ENCODE measurements at places on chromosomes 4 and X. TPM values are rescaled to one million over a fixed set of nuclear protein-coding genes. Genes with fewer than 3 reads are reported as not detected.

Gene FSTL5
- 2.7 TPM for polyA plus RNA-seq

Gene SYN1
- 5.5 TPM for polyA plus RNA-seq

Gene NALF2
- 0.41 TPM for polyA plus RNA-seq

Gene GABRG1
- polyA plus RNA-seq: 0.19 TPM

Gene FGFBP1
- 0.12 TPM for polyA plus RNA-seq

GRCh38 chrX:69506617-69507499, 2.7 kb downstream of the NALF2 start:
- no peak for DNase-seq

- DNase-seq: no peak
Observed at GRCh38 chr4:128322986-128323385, 35.4 kb upstream of the PGRMC2 start.

GRCh38 chrX:13078739-13079444, 34.5 kb upstream of the FAM9C start:
- no peak for DNase-seq

GRCh38 chr4:109690690-109691410, 12.4 kb downstream of the CASP6 start:
- DNase-seq: no peak

GRCh38 chr4:43163101-43163792, 270.7 kb downstream of the GRXCR1 start:
- no peak for DNase-seq

GRCh38 chr4:5957076-5957475, 61.2 kb downstream of the C4orf50 start:
- no peak for DNase-seq

GRCh38 chr4:53463340-53463739, 85.9 kb downstream of the FIP1L1 start:
- DNase-seq: no peak

DNA sequence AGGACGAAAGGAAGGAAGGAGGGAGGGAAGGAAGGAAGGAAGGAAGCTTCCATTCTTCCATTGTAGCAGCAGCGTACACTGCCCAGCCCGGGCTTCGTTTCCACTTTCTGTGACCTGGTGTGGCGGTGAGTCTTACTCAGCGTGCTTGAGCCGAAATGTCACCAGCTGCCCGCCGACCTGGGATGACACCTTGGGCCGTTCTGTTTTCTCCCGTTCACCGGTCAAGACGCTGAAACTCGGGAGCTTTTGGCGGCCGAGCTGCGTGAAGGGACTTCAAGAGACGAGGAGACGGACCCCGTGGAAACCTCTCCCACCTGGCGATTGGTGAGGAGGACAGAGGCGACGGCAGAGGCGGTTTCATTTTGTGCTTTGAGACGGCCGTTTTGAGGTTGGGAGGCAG, 47.1 kb upstream of the PPP2R3B start:
- DNase-seq: no peak

DNA sequence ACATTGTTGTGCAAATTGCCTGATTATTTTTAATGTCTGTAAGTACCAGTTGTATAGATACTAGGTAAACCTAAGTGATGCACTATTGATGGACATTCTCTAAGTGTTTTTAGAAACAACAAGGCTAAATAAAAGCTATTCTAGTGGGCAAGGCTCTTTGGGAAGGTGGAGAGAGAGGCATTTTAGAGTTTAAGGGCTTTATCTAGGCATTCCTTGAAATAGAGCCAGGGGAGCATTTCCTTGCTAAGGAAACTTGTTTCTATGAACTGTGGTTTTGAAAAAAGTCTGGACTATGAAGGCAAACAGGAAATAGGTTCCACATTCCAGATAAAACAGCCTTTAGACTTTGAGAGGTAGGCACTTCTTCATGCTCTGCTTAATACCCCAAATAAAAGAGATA, 23.8 kb downstream of the BMX start:
- no peak for DNase-seq

- DNase-seq: no peak
Observed at GRCh38 chrX:137166591-137166990, 132.8 kb upstream of the GPR101 start.

DNA sequence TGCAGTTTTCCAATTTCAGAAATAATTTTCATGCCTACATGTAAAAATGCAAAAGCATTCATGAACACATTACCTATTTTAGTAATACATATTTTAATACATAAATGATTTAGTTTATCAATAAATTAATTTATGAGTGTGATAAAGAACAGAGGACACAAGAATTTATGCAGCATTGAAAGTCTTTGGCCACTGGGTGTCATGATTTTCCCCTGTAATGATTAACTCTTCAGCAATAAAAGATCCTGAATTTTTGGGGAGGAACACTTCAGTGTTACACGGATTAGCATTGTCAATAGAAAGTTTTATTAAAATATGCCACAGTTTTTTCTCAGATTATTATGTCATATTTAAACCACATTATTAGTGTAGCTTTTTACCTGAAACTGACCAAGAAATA, 8.6 kb upstream of the VCX2 start:
- DNase-seq: no peak

- no peak for DNase-seq
Observed at GRCh38 chrX:22742174-22742573, 257.6 kb upstream of the DDX53 start.

DNA sequence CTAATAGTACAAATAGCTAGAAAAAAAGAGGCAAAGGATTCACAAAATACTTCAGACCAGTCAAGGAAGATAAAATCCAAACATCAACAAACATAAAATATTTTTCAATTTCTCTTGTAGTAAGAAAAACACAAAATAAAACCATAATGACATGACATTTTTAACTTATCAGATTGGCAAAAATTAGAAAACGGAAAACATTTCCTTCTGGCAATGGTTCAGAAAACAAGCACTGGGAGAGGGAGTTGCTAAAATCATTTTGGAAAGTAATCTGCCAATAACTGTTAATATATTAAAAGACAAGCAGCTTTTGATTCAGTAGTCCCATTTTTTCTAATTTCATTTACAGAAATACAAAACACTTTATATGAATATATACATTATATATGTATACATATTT, 26.1 kb downstream of the TKTL2 start:
- no peak for DNase-seq

DNA sequence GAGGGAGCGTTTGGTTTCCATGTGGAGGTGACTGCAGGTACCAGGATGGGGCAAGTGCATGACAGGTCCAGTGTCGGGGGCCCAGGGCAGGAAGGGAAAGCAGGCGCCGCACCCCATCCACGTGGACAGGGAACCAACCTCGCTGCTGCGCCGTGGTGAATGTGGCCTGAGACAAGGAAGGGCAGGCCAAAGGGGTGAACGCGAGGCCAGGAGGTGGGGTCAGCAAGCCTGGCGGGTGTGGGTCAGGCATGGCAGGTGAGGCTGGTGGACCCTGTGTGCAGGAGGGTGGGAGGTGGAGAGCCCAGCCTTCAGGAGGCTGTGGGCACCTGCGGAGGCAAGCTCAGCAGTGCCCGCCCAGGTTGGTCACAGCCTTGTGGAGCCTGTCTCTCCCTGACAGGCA, 14.7 kb downstream of the SH3BP2 start:
- no peak for DNase-seq

- no peak for DNase-seq
Observed at GRCh38 chr4:27343411-27343810, 482.8 kb downstream of the STIM2 start.

GRCh38 chr4:87073199-87074120, 138.6 kb downstream of the AFF1 start:
- no peak for DNase-seq

GRCh38 chr4:94960708-94961107, 203.0 kb downstream of the BMPR1B start:
- no peak for DNase-seq

GRCh38 chr4:87075876-87076275, 141.1 kb downstream of the AFF1 start:
- no peak for DNase-seq

GRCh38 chr4:66911880-66912279, 633.4 kb downstream of the CENPC start:
- no peak for DNase-seq
